NCI-H1092 treated with DMSO at 0.1 percent for 48 hours (cell line): ENCODE measurements at places on chromosomes 4 and X.
A peak's percentile ranks its signal among the peaks of the same experiment; 100 is the strongest.

DNA sequence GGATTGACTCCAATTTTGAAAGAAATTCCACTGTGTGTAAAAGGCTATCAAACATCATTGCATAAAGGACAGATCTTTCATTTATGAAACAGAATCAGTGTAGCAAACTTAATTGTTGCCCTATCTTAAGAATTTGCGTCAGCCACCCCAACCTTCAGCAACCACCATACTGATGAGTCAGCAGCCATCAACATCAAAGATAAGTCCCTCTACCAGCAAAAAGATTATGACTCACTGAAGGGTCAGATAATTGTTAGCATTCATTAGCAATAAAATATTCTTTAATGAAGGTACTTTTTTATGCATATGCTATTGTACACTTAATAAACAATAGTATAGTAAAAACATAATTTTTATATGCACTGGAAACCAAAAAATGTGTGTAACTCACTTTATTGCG lies 15.8 kb upstream of the GRSF1 start:
- no peak for DNase-seq

DNA sequence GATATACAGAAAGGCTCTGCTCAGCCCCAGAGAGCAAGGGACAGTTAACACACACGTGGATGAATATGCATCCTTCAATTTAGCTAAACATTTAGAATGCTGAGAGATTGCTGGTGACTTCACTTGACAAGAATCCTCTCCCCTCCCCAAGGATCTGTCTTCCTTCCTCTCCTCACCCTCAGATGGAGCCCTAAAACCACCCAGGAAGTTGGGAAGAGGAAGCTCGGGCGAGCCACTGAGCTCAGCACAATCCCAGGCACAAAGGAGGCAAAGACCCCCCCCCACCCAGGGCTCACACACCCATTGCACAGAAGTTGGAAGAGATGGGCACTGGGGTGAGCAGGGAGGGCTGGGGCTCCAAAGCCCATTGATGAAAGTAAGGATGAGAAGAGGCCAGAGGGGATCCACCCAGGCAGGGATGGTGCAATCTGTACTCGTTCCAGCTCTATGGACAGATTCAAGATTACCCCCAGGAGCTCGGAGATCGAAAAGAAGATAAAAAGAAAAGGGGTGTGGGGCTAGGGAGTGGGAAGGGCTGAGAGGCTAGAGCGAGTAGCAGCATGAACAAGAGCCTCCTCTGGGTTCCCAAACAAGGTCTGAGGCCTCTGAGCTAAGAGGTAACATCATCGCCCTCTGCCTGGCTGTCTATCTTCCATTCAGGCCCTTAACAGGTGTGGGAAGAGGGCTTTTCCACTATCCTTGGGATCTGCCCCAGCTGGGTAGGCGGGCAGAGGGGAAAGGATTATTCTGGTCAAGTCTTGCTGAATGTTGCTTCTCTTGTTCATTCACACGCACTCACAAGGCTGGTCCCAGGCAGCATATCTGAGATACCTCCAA lies 1.2 kb downstream of the TFE3 start:
- no peak for DNase-seq

GRCh38 chrX:56800801-56801200 lies 71.8 kb downstream of the NBDY start:
- no peak for DNase-seq

GRCh38 chr4:81495345-81495744 lies 23.6 kb upstream of the RASGEF1B start:
- DNase-seq: no peak

- no peak for DNase-seq
These were observed 375.2 kb upstream of the CTSO start for GRCh38 chr4:156328882-156329281.

- no peak for DNase-seq
These were observed 65.3 kb downstream of the CDS1 start for GRCh38 chr4:84648178-84648577.

- no peak for DNase-seq
These were observed 30.2 kb downstream of the KIAA0232 start for GRCh38 chr4:6812766-6813165.

DNA sequence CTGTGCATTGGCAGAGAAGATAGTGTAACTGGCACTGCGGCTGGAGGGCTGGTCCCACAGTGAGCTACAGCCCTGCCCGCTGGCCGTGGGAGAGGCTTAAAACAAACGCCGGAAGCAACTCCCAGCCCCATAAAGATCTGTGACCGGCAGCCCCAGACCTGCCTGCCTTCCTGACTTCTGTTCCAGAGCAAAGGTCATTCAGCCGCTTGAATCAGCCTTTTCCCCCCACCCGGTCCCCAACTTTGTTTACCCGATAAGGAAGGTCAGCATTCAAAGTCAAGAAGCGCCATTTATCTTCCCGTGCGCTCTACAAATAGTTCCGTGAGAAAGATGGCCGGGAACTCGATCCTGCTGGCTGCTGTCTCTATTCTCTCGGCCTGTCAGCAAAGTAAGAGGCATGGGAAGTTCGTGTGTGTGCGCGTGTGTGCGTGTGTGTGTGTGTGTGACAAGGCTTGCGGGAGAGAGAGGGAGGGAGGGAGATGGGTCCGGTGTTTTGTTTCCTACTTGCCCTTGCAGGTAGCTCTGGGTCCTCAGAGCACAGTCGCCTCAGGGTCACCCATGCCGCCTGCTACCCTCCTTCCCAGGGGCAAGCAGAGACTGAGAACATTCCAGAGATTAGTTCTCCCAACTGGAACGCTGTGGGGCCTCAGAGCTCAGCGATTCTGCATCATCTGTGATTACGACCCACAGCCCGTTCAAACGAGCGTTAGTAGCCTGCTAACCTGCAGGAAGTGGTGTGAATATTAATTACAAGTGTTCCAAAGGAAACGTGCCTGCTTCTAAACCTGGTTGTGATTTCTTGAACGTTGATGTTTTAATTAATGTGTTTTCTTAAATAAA lies at the start of gene MGST2:
Gene MGST2 (plus strand): TSS at position 130 of the 840 bp plus-strand sequence. CDS start 201 bp downstream, at position 331.
- peak; percentile 72 for DNase-seq

DNA sequence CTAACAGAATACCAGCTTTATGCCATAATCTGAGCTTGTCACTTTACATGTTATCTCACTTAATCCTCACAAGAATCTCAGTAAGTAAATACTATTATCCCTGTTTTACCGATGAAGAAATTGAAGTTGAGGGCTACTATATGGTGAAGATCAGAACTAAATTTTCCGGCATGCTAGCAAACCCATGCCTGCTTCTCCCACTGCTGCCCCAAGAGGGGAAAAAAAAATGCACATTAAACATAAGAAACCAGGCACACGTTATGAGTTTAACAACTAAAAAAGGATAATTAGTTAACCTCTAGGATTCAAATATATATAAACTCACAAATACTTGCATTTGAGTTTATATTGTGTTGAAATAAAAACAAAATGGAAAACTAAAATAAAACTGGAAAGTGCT lies 10.8 kb downstream of the SLC10A7 start:
- DNase-seq: no peak

DNA sequence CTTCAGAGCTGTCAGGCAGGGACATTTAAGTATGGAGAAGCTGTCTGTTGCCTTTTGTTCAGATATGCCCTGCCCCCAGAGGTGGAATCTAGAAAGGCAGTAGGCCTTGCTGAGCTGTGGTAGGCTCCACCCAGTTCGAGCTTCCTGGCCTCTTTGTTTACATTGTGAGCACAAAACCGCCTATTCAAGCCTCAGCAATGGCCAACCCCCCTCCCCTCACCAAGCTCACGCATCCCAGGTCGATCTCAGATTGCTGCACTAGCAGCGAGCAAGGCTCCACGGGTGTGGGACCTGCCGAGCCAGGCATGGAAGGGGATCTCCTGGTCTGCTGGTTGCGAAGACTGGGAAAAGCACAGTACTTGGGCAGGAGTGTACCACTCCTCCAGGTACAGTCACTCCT lies 59.3 kb downstream of the ZNF674 start:
- no peak for DNase-seq
